ENCODE measurements at places on chromosomes 7 and 10. TPM values are rescaled to one million over a fixed set of nuclear protein-coding genes. Genes with fewer than 3 reads are reported as not detected.

C7orf33 gene
- total RNA-seq: not detected

CALML5 gene
- total RNA-seq: not detected

CCDC6 gene
- 21.1 TPM for total RNA-seq

EVX1 gene
- total RNA-seq: not detected

MAPK8 gene
- 7.7 TPM for total RNA-seq

FZD8 gene
- total RNA-seq: 23.0 TPM

DNA sequence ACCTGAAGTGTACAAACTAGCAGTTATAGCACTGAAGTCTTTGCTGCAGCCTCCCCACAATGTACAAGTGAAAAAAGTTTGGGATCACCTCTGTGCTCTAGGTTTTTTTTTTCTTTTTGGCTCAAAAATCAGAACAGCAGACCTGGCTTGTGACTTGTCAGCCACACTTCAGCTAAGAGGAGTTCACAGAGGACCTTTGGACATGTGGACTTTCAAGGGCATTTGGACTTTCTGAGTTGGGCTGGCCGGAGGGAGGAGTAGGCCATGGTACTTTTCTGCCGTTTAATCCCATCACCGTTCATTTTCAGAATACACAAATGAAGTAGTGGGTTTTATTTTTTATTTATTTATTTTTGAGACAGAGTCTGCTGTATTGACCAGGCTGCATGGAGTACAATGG lies 21.9 kb upstream of the ACSL5 start:
- no peak overlapping the region for H3K4me3 ChIP-seq
- H3K27ac ChIP-seq: no peak overlapping the region
- no peaks in the 10 kb centered on the region for H3K36me3 ChIP-seq
- no peak for DNase-seq
- H3K27me3 ChIP-seq: no peaks in the 10 kb centered on the region

- no peak overlapping the region for H3K27ac ChIP-seq
- no peak overlapping the region for H3K4me3 ChIP-seq
- no peaks in the 10 kb centered on the region for H3K36me3 ChIP-seq
- no peaks in the 10 kb centered on the region for H3K27me3 ChIP-seq
- no peak for DNase-seq
Measured at GRCh38 chr7:124263232-124263827, 230.5 kb upstream of the TMEM229A start.

DNA sequence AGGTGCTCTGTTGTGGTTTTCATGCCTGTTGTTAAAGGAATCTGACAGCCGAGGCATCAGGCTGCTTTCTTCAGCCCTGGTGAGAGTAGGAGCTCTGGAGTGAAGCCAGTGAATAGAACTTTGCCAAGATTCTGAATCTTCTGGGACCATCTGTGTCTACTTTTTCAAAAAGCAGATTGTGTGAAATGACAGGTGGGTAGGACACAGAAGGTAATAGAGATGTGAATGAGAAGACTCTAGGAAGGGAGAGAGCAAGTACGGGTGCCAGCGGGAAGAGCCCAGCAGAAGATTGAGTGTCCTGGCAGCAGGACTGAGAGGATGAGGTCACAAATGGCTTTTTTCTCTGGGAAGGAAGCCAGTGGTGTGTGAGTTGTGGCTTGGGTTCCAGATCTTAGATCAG lies 429.2 kb downstream of the SDK1 start:
- H3K36me3 ChIP-seq: no peaks in the 10 kb centered on the region
- no peak for DNase-seq
- H3K27ac ChIP-seq: no peak overlapping the region
- no peak overlapping the region for H3K4me3 ChIP-seq

DNA sequence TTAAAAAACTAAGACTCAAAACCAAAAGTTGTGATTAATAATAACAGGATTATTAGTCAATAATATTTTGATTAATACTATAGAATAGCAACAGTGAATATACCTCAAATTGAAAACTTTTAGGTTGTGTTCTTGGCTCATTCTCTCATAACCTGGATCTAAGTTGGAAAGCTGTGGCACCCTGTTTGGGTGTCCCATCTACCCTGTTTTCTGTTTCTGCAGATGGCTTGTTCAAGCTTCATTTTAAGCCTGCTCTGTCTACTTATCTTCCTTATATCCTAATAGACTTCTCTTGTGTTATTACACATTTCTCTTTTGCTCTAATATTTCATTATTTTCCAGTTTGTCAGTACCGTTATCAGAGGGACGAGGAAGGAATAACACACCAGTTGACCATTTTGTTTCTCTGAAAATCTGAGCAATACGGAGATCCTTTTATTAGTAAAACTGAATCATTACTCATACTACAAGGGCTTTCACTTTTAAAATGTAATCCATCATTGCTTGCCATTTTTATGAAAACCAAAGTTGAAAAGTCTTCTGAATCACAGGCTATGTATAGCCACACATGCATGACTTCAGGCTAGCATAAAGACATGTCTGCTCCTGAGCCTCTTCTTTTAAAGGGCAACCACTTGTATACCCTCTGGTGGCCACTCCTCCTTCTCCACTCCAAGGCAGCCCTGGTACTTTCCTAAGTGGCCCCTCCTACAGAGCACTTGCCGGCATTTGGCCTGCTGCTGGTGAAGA lies 22.3 kb downstream of the COX15 start:
- no peak overlapping the region for H3K4me3 ChIP-seq
- H3K27me3 ChIP-seq: no peaks in the 10 kb centered on the region
- H3K27ac ChIP-seq: no peak overlapping the region

DNA sequence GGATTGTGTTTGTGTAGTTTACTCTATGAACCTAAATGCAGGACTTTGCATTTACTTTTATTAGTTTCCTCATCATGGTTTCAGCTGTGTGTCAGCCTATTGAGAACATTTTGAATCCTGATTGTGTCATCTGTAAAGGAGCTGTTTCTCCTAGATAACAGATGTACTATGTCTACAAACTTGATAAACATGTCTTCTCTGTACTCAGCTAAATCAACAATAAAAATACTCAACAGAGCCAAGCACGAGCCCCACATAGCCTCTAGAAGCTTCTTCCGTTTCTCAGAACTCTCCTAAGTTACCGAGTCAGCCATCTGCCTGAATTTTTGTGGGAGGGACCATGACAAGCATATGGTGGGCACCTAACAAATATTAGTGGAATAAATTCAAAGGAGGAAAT lies 234.7 kb downstream of the SKAP2 start:
- no peaks in the 10 kb centered on the region for H3K4me1 ChIP-seq
- no peaks in the 10 kb centered on the region for H3K27me3 ChIP-seq
- H3K4me3 ChIP-seq: no peak overlapping the region

GRCh38 chr7:4824120-4824775 lies 37.6 kb downstream of the PAPOLB start:
- no peak for DNase-seq
- no peak overlapping the region for H3K4me3 ChIP-seq
- H3K27ac ChIP-seq: no peak overlapping the region

DNA sequence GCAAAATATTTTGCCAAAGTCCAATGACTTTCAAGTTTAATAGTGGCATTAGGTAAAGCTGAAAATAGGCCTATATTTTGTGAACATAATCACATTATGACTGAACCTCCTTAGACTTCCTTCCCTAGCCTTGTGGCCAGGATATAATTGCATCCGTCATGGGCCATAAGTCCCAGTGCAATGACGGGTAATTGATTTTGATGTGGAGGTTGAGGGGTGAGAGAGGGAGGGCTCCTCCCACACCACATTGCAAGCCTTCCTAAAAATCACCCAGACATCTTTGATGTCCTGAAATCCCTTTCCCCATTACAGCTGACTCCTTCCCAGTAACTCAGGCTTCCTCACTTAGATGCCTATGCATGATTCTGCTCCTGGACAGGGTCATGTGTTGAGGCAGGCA lies 25.6 kb downstream of the TAS2R41 start:
- H3K4me1 ChIP-seq: no peaks in the 10 kb centered on the region
- H3K36me3 ChIP-seq: no peaks in the 10 kb centered on the region
- no peak overlapping the region for H3K27ac ChIP-seq
- no peak overlapping the region for H3K4me3 ChIP-seq
- no peaks in the 10 kb centered on the region for H3K27me3 ChIP-seq

DNA sequence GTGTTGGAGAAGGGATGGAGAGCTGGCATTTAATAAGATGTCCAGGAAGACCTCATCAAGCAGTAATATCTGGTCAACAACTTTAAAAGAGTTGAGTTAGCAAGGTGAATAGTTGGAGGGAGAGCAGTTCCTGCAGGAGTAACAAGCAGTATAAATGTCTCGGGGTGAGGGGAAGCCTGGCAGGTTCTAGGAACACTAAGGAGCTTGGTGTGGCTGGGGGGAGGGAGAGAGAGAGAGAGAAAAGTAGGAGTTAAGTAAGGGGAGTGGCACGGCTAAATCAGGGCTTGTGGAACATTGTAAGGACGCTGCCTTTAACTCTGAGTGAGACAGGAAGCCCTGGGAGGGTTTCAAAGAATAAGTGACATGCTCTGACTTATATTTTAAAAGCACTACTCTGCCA lies 22.0 kb upstream of the LAMB4 start:
- no peaks in the 10 kb centered on the region for H3K36me3 ChIP-seq
- H3K4me1 ChIP-seq: no peaks in the 10 kb centered on the region
- DNase-seq: no peak

- H3K27ac ChIP-seq: no peak overlapping the region
- peaks cover 64% of the 10 kb centered on the region for H3K4me1 ChIP-seq
- no peaks in the 10 kb centered on the region for H3K36me3 ChIP-seq
- DNase-seq: no peak
- H3K4me3 ChIP-seq: no peak overlapping the region
Measured at GRCh38 chr7:139743267-139743966, 34.4 kb downstream of the HIPK2 start.

GRCh38 chr7:50558294-50559053 lies 6.7 kb downstream of the DDC start:
- H3K27ac ChIP-seq: no peak overlapping the region
- DNase-seq: no peak
- H3K27me3 ChIP-seq: no peaks in the 10 kb centered on the region
- no peak overlapping the region for H3K4me3 ChIP-seq
- H3K36me3 ChIP-seq: no peaks in the 10 kb centered on the region

Measured in ascending aorta (tissue), 2 donors.